ENCODE measurements at places on chromosomes 5 and 9.

GRCh38 chr9:88957526-88957925 is 33.7 kb upstream of the S1PR3 start:
- no peak for DNase-seq

GRCh38 chr5:44318883-44319282 is 70.3 kb downstream of the FGF10 start:
- no peak for DNase-seq

DNA sequence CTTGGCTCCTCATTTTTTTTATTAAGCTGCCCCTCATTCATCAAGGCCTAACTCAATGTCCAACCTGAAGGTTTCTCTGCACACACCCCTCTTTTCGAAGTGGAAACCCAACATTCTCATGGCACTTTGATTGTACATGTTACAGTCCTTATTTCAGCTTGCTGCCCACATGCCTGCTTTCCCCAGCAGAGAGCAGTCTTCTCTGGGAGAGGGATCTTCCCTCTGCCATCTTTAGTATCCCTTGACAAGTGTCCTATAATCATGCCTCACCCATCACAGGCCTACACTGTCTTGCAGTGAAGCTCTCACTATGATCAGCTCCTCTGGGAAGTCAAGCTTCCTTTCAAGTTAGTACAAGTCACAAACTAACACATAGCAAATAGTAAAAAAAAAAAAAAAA is 175.1 kb downstream of the ACER2 start:
- DNase-seq = no peak

DNA sequence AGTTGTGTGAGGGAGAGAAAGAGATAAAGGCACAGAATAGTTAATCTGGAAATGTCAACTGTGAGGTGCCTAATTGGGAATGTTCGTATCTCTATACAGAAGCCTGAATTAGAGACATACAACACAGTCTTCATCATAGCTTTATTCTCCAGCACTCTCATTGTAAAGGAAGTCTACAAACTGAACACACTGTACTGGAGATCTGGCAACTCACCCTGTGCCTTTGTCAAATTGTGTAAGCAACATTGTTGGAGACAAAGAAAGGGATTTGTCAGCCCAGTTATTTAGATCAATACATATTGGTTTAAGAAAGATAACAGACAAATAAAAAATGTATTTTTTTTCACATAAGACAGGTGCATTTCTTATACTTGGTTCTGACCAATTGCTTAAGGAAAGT is 832.9 kb upstream of the DMAC1 start:
- no peak for DNase-seq

GRCh38 chr9:14652729-14653377 is 40.4 kb downstream of the ZDHHC21 start:
- no peak for DNase-seq

GRCh38 chr5:78689540-78690252 is 41.1 kb upstream of the LHFPL2 start:
- DNase-seq = no peak

DNA sequence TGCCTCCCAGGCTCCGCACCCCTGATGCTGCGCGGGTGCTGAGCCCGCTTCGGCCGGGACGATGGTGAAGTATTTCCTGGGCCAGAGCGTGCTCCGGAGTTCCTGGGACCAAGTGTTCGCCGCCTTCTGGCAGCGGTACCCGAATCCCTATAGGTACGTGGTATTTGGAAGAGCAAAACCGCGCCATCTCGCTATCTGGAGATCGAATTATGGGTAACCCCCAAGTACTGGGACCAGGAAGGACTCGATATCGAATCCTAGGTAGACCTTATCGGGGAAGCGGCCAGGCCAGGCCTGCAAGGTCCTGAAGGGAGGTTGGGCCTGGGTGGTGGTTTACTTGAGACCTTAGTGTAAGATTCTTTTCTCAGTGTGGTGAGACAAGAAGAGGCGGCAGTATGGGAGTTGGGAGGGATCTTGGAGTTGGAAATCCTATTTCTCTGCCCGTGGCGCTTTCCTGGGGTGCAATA is 359 bp downstream of the PRELID1 start:
- no peak for DNase-seq

DNA sequence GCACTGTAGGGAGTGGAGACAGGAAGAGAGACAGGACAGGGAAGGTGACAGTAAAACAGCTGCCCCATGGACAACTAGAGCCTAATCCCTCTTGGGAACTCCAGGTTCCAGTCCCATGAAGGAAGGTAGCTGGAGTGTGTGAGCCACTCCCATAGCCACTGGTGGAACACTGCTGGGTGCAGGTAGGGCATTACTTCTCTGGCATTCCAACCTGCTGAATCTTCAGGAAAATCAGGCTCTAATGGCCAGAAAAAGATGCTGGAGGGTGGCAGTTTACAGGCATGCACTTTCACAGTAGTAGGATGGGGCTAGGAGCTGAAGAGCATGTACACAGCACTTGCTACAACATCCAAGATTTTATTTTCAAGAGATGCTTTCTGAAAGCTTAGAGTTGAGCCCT is 259.4 kb downstream of the AUH start:
- DNase-seq = no peak

- DNase-seq = no peak
Measured at GRCh38 chr5:157051604-157052245, 7.2 kb downstream of the HAVCR1 start.

DNA sequence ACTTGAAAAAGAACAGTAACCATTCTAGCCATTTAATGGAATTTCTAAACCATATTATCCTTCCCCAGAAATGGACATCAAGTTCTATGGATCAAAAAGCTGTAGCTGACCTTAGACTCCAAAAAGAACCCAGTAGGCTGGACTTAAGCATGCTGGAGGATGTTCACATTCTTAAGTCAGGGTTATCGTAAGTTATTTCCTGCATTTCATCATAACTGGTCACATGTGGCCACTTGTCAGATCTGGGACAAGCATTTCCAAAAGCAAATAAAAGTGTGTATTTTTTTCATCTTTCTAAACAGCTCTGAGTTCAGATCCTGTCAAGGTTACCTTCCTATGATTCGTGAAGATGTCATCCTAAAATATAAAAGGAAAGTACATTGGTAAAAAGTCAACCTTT is 274.5 kb upstream of the PTGER4 start:
- no peak for DNase-seq

GRCh38 chr5:168295574-168296201 is 4.2 kb downstream of the WWC1 start:
- no peak for DNase-seq

DNA sequence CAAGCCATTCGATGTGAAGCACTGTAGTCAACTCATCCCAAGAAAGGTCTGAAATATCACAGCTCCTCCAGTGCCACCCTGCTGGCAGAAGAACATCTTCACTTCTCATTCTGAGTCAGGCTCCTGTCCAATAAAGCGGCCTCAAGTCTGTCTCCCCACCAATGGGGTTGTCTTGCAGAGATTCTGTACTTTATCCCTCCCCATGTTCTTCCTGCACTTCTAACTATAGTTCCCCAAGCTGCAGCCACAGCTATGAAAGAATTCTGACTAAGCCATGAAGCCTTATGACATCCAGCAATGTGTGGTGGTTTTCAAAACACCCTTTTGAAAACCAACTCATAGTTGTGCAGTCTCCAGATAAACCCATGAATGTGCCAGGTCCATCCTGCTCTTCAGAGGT is 6.8 kb downstream of the MACROH2A1 start:
- DNase-seq = no peak

DNA sequence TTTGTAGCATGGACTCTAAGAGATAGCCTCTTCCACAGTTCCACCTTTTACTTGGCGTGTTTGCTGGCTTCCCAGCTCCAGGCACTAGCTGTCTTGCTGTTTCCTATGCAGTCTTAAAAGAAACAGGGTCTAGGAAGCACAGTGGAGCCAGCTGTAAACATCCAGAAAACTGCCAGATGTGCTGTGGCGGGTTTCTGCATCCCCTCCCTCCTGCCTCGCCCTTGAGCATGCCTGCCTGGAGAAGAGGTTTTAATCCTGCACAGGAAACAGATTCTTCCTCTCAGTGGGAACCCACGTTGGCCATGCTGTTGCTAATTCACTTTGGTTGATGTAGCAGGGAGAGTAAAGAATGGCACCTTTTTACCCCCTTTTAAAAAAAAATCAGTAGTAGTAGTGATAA is 121.3 kb downstream of the RPS23 start:
- no peak for DNase-seq

DNA sequence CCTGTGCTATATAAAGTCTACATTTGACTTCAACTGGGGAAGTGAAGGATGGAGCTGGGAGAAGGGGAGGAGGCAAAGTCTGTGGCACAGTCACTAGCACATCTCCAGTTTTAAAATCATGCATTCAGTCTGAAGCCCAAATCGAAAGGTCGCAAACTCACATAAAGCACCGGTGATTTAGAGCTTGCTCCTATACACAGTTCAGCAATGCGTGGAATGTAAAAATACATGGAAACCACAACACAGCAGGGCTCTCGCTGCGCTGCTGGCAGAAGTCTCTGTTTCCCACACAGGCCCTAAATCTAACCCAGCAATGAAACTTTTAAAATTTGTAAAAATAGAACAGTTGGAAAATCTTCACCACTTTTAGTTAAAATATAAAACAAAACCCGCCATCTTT is 68.2 kb downstream of the EBF1 start:
- no peak for DNase-seq

DNA sequence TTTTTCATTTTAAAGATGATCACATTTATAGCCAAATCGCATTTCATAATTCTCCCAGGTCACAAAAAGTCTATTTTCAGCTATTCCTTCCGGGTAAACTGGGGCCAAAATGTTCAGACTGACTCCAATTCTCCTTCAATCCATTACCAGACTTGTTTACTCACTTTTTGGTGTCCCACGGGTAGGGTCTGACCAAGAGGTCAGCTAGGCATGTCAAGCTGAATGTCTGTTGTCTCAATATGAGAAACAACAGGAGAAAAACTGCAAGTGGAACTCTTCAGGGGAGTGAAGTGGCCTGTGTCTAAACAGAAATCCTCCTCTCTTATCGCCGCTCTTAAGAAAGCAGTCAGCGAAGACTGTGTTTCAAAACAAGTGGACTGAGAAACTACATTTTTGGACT is 171.3 kb downstream of the APBA1 start:
- DNase-seq = no peak

GRCh38 chr9:27124151-27124550 is 15.1 kb downstream of the TEK start:
- DNase-seq = no peak

- no peak for DNase-seq
Measured at GRCh38 chr9:131467214-131467935, 35.3 kb upstream of the POMT1 start.

- no peak for DNase-seq
Measured at GRCh38 chr5:69238760-69239251, 4.1 kb downstream of the CDK7 start.

DNA sequence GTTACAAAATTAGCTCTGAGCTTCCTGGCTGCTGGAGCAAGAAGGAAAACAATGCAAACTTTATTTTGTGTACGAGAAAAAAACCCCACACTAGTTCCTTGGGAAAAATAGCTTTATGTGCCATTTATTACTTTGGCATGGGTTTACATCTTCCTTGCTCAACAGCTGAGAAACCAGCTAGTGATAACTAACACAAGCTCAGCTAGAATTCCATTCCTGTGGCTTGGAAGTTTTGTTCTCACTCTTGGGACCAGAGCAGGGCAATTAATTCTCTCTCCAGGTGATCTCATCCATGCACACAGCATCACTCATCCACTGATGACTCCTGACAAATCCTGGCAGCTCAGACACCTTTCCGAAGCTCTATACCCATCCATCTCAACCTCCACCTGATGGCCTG is 104.1 kb downstream of the CRB2 start:
- no peak for DNase-seq

All from stimulated activated CD8-positive, alpha-beta memory T cell treated with anti-CD3 and anti-CD28 coated beads, Interleukin-4, amount 100 ng/mL, for 1 hour (primary cell).